ENCODE measurements at places on chromosomes 3 and 15. TPM values are rescaled to one million over a fixed set of nuclear protein-coding genes. Genes with fewer than 3 reads are reported as not detected.

The GOLGA8S gene
- 0.04 TPM for total RNA-seq

The GOLGA8O gene
- total RNA-seq, result 0.20 TPM

The PLA2G4E gene
- total RNA-seq, result not detected

The NR2E3 gene
- total RNA-seq, result not detected

DNA sequence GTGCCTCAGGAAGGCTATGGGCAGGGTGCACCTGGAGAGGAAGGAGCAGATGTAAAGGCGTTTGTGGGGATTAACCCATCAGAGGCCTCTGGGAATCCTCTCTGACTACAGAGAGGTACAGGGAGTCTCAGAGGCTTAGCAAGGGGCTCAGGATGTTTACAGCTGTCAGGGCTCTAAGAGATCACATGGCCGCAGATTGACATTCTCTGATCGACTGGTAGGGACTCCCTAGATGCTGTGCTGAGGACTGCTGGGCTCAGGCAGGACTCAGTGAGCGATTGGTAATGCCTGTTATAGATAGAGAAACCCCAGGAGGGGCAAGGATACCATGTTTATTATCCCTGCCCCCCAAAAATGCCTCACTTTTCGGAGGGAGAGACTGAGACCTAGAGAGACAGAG lies 103.5 kb downstream of the CORO2B start:
- no peak for DNase-seq

GRCh38 chr15:85755942-85756341 lies 38.8 kb downstream of the KLHL25 start:
- DNase-seq, result no peak
